LoVo (cell line): ENCODE measurements at places on chromosomes 3 and 15.

GRCh38 chr3:47536967-47537366, 23.5 kb upstream of the ELP6 start:
- no peak for DNase-seq

GRCh38 chr3:78426454-78426853, 1341.3 kb downstream of the ROBO1 start:
- DNase-seq = no peak

GRCh38 chr3:165082650-165083049, 4.4 kb upstream of the SI start:
- no peak for DNase-seq

GRCh38 chr3:84547971-84548970, 410.5 kb upstream of the CADM2 start:
- DNase-seq = peak; percentile 32

GRCh38 chr3:177681156-177681555, 483.9 kb upstream of the TBL1XR1 start:
- no peak for DNase-seq

DNA sequence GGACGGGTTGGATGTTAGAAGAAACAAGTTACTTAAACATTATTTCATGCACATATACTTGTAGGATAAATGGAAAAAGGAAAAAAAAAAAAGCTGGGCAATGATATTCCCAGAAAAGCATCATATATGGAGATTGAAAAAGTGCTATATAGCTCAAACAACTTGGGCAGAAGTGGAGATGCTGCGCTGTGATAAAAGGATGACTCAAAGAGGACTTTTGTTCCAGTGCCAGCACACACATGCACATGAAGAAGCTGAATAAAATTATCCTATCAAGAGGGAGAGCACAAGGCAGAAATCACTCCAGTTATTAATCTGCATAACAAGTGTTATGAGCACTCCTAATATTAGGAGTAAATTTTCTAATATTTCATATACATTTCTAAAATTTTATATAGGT, 30.9 kb downstream of the FRMD4B start:
- DNase-seq = no peak

DNA sequence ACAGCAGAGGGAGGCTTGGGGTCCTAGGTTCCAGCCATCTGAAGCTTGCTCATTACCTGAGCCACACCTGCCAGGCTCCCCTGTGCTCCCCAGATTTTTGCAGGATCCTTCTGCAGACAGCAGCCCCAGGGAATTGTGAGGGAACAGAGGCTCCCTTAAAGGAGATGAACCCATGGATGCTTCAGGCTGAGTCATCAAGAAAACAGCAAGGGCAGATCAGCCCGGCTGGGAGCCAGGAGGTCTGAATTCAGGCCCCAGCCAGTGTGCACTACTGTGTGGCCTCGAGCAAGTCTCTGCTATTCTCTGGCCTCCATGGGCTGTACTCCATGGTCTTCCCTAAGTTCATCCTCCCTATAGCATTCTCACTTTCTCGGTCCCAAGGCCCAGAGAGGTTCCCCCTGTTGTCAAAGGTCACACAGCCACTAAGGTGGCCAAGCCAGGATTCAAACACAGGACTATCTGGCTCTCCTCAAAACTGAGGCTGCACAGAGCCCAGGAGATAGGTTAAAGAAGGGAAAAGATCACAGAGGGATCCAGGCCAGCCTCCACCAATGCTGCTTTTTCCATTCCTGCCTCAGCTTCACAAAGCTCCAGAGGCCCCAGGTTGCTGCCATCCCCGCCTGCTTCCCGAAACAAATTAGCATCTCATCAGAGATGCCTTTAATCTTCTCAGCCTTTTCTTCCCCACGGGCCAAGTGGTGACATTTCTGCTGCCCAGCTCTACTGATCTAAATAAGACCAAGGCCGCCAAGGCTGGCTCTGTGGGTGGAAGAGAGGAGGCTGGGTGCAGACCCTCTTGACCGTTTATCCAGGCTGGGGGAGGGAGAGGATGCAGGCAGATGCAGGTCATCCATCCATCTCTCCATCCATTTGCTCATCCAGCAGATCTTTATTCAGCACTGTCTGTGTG, 21.2 kb upstream of the GRIP2 start:
- DNase-seq = no peak

DNA sequence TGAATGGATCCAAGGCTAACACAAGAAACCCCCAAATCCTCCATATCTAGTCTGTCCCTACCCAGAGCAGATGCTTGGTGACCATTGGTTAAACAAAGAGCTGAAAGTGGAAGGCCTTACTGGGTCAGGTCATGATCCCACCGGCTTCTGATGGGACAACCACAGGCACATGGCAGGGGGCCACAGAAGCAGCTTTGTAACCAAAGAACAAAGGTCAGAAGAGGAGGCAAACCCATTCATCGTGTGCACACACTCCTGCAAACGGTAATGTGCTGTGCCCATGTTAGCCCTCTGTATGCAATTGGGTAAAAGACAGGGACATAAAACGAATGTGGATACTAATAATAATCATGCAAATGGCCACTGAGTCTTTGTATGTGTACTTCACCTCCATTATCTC, 133.3 kb upstream of the SLC6A11 start:
- DNase-seq = no peak

DNA sequence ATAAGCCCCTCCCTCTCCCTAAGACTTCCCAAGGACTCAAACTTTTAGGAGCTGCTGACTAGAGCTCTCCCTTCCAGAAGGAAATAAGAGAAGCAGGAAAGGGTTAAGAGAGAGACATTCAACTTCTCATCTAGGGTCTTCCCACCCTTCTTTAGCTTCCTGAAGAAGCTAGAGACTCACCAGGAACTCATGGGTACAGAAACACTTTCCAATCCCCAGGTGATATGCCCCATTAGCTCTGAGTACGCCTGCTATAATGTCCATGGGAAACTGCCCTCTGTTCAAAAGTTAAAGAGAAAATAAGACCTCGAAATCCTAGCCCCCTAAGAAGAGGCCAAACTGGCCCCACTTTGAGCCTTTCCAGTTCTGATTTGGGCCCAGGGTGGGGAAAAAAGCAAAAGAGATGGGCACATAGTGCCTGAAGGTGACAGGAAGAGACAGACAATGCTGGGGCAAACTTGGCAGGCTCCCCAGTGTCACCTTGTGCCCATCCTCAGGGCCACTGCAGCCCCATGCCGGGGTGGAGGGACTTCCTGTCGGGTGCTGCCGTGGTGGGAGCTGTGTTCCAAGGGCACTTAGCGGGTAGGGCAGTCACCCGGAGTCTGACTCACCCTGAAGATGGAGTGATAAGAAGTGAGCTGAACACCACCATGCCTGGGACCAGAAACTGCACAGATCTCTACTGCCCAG, 29.5 kb downstream of the CCDC12 start:
- peak; percentile 61 for DNase-seq

GRCh38 chr15:87761736-87762509, 494.6 kb downstream of the NTRK3 start:
- DNase-seq = no peak

GRCh38 chr15:40693904-40694687, 878 bp upstream of the RAD51 start:
- no peak for DNase-seq

DNA sequence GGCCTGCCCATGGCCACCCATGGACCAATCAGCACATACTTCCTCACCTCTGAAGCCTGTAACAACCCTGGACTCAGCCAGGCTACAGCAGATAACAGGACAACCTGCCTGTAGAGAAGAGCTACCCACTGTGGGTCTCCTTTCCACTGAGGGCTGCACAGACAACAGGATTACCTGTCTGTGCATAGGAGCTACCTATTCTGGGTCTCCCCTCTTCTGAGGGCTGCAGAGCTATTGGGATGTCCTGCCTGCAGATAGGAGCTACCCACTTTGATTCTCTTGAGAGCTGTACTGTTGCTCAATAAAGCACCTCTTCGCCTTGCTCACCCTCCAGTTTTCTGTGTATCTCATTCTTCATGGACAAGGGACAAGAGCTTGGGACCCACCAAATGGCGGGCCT, 23.8 kb upstream of the CHST2 start:
- no peak for DNase-seq

- peak; percentile 55 for DNase-seq
These were observed 736 bp downstream of the IREB2 start for GRCh38 chr15:78438619-78439285.

DNA sequence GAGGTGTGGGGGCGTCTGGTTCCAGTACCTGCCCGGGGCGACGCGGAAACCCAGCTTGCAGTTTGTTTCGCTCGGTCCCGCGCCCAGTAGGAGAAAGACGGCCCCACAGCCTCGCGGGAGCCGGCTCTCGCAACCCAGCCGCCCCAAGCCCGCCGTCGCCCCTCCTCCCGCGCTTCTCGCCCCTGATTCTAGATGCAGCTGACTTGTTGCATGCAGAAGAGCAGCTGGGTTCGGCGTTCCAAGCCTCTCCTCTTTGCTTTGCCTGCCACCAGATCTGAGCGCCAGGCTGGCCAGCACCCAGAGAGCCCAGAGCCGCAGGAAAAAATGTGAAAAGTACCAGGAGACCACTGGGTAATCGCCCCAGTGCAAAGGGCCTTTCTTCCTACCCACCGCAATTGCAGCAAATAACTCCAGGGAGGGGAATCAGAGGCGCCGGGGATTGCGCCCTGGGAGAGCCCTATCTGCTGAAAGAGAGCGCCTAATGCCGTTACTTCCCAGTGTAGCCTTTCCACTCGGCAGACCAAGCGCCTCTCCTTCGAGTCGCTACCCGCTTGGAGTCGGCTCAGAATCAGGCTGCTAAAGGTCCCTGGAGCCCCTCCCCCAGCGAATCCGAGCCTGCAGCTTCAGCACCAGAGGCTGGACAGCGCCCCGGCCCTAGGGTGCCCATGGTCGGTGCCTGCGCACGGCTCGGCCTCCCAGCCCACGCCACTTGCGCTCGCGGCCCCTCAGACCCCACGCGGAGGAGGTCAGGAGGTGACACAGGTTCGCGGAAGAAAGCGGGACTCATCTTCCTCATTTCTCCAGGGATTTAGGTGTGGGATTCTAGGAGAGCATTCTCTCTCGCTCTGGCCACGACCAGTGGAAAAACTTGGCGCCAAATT, 15.7 kb upstream of the AEN start:
- no peak for DNase-seq

- no peak for DNase-seq
These were observed 6.3 kb downstream of the FAM81A start for GRCh38 chr15:59444081-59444835.

GRCh38 chr15:72451224-72451623, 22.9 kb upstream of the ARIH1 start:
- DNase-seq = no peak

DNA sequence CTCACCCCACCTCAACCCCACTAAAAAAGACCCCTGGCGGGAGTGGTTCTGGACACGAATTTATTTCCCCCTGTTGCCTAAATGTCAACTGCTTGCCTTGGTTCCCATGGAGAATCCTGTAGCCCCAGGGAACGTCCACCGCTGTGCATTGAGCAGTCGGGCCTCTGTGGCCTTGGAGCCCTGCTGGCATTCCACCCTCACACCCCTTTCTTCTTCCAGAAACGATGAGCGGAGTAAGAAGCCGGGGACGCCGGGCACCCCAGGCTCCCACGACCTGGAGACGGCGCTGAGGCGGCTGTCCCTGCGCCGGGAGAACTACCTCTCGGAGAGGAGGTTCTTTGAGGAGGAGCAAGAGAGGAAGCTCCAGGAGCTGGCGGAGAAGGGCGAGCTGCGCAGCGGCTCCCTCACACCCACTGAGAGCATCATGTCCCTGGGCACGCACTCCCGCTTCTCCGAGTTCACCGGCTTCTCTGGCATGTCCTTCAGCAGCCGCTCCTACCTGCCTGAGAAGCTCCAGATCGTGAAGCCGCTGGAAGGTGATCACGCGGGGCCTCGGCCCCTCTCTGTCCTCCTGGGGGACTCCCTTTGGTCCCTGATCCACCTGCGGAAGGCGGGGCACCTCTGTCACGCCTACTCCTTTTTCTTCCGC, 63.6 kb downstream of the CCK start:
- no peak for DNase-seq

DNA sequence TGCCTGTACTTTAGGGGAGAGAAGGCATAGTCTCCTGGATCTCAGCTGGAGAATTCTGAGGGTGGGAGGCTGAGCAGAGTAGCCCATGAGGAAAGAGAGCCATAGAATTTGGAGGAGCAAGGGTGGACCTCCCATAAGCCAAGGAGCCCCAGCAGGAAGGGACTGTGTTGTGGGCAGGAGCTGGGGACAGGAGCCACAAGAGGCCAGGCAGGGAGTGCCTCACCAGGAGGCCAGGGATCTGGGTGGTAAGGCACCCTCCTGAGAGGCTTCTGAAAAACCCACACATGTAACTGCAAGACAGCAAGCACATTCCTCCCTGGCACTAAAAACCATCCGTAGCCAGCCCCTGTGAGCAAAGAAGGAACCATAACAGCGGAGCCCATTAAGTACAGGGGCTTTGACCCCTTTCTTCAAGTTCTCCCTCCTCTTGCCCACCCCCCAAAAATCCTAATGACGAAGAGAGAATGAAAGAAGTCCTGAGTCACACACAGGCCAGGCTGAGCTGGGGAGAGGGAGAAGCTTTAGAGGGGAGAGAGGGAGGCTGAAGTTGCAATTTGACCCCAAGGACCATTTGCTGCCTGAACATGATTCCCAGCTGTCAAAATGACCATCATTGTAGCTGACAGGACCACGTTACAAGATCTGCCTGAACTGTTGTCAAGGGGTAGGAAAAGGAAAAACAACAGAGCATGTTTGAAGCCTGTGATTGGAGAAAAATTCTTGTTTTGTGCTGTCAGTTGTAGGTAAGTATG, 82.6 kb downstream of the TRIM42 start:
- DNase-seq = no peak

DNA sequence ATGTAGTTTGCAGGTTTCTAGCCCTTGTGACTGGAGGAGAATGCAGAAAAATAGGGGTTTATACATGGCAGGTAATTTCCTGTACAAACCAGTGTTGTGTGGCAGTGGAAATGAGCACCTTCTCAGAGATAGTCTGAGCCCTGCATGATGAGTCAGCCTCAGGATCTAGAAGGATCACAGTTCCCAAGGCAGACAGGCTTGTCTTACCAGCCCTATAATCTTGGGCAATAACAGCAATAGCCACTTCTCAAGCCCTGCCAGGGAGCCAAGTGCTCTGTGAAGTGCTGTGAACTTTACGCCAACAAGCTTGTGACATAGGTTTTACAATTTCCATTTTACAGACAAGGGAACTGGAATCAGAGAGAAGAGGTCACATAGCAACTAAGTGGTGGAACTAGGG, 89.4 kb downstream of the CD47 start:
- DNase-seq = no peak

DNA sequence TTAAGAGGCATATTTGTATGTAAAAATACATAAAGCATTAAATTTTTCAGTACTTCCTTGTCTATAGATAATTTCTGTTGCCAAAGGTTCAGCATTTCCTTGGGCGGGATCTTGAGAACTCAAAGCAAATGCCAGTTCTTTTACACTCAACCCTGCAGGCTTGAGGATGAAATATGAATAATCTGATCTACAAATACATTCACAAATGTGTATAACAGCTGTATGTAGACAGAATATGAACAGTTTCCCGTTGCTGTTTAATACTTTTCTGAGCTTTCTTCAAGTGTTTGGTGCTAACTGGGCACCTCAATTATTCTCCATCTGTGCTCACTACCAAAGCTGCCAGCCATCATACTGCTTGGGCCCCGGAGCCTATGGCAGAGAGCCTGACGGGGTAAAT, 661.3 kb downstream of the NLGN1 start:
- DNase-seq = no peak
